Stimulated activated CD8-positive, alpha-beta memory T cell treated with anti-CD3 and anti-CD28 coated beads, Interleukin-15, amount 100 ng/mL, for 48 hours (primary cell): ENCODE measurements at places on chromosomes 1 and 21.

DNA sequence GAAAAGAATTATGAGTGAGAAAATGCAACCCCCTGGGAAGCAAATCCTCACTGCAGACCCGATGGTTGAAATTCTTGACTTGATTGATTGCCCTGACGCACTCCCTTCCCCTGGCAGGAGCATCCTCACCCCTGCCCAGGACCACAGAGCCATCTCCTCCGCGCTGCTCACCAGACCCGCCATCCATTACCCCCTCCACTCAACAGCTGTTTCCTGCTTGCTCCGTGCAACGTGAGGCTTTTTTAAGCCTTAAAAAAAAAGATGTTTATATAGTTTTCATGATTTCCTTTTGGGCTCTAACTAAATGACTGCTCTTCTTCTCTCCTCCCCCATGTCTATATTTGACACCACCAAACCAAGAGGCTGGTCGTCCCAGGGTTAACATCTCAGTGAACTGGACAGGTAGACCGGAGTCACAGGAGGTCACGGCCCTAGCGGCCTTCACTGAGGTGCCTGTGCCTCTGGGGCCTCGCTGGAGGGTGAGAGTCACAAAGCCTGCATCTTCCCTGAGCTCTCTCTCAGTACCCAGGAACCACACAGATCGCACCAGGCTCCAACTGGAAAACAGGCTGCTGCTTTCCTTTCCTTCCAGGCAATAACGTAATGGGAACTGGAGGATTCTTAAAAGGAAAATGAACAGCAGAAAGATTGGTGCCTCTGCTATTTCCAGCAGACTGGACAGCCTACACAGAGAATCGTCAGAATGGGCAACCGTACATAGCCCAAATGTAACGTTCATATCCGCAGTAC lies 49.8 kb downstream of the ZBTB18 start:
- DNase-seq, result no peak

DNA sequence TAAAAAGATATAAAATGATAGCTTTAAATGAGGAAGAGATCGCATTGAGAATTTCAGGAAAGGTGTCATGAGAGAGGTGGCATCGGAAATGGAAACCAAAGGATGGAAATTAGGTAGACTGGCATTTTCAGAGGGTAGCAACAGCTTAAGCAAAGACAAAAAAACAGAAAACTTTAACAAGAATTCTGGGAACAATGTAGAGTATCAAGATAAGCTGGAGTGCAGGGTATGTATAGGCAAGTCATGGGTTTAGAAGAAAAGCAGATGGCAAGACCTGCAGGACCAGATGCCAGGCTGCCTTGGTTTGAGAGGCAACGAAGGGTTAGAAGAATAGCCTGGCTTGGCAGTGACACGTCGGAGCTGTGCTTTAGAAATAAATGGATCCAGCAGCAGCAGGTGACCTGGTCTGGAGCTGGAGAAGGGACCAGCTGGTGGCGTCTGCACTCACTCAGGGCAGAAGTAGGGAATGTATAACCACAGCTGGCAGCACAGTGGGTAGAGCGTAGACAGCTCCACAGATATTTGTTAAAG lies 149.4 kb upstream of the TIAM1 start:
- DNase-seq, result no peak

GRCh38 chr21:42414928-42415769 lies 11.4 kb downstream of the UBASH3A start:
- peak; percentile 93 for DNase-seq

DNA sequence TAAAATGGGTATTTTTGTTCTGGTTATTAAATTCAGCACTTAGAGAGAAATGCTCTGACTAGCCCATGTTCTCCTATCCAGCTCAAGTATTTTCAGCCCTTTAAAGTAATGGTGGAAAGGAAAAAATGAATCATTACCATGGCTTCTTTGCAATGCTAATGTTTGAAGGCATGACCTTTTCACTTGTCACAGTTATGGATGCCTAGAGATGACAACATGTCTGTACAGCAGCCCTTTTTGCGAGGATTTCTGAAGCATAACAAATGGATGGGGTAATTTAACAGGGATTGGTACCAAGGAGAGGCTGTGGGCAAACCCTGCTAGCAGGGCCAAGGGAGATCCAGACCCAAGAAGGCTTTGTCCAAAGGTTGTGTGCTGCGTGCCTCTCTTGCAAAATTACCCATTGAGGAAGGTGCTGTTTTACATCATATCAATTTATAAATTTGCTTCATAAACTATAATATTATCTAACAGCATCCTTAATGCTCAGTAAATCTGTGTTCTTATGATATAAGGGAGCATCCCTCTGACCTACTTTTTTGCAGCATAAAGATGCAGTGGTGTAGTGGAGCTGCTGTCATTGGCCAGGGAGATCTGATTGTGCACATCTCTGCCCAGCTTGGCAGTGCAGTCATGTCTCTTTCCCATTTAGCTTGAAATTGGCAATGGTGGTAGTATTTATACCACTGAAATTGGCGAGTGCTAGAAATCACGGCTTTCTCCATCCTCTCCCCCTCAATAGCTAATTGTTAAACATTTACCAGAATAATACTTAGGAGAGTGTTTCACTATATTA lies 327.1 kb downstream of the PCP4 start:
- no peak for DNase-seq

DNA sequence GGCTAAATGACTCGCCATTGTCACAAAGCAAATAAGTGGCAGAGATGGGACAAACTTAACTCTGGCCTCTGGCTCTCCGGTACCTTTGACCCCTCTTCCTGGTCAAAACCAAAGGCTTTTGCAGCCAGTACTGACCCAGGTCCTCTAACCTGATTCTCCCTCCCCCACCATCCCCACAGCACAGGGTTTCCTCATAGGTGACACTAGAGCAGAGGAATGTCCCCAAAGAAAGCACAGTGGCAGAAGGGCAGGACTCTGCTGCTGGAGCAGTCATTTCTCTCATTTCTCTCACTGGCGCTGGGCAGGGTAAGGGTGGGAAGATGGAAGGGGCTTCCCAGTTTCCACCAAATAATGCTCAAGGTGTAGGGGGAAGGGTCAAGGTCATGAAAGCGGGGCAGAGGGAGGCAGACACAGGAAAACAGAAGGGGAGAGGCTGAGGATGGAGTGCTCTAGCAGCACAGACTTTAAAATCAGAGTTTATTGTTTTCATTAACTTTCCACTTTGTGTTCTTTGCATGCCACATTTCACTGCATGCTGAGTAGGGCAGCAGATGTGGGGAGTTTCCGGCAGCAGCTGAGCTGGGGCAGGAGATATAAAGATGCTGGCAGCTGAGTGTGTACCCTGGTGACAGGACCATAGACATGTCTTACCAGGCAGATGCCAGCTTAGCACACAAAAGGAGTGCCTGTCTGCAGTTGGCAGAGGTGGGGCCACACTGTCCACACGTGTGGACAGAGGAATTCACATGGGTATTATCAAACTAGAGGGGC lies 80.5 kb downstream of the FAM78B start:
- no peak for DNase-seq

DNA sequence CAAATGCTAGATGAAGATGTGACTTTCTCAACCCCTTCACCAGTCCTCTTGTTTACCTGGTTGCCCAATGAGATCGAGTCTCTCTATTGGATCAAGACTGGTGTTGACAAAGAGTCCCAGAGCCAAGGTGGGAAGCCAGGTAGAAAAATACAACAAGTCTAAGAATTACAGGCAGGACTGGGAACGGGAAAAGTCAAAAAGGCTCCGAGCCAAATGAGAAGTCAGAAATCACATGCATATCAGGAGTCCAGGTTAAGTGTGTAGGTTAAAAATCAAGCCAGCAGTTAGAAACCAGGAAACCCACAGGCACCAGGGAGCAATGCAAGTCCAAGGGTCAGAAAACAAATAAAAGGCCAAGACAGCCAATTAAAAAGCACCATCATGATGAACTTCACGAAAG lies 27.4 kb upstream of the DUSP23 start:
- DNase-seq, result no peak

DNA sequence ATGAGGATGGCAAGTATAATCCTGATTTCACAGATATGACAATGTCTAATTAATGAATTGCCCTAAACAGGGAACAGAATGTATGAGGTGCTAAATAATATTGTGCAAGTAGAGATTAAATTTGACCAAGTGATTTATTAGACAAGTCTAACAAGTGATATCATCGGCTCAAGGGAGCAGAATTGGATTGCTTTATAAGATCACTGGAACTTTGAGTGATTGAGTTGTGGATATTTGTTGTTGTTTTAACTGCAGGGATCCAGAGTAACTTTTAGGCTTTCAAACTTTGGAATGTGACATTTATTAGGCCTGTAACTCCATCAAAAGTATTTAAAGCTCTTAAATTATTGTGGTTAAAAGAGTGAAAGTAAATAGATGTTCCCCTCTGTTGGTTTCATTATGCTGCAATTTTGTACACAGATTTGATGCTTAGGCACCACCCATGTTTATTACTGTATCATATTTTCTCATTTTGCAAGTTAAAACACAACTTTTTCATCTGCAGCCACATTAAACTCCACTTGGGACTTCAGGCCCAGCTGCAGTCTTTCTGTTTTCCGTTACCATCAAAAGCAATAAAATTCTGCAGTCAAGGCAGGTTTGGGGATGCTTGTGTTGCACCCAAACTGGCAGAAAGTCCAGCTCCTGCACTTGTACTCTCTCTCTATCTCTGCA lies 206.6 kb downstream of the HLX start:
- no peak for DNase-seq

DNA sequence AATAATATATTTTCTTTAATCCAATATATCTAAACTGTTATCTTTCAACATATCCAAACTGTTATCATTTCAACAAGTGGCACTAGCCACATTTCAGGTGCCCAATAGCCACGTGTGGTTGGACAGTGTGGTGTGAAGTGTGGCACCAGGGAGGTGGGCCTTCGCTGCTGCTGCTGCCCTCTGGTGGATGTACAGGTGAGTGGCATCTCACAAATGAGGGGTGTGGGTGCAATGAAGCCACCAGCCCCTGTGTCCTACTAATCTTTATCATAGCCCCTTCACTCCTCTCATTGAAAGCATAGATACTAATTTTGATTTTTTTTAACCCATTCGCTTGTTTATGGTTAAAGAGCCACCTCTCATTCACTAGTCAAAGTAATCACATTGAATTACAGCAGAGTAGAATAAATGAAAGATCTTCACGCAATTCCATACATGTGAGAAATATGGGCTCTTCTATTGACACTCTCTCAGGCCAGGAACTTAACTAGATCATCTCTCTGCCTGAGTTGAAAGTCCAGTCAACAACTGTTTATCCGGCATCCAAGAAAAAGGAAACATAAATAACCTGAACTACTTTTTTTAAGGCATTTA lies 499.2 kb downstream of the OMA1 start:
- DNase-seq, result no peak

DNA sequence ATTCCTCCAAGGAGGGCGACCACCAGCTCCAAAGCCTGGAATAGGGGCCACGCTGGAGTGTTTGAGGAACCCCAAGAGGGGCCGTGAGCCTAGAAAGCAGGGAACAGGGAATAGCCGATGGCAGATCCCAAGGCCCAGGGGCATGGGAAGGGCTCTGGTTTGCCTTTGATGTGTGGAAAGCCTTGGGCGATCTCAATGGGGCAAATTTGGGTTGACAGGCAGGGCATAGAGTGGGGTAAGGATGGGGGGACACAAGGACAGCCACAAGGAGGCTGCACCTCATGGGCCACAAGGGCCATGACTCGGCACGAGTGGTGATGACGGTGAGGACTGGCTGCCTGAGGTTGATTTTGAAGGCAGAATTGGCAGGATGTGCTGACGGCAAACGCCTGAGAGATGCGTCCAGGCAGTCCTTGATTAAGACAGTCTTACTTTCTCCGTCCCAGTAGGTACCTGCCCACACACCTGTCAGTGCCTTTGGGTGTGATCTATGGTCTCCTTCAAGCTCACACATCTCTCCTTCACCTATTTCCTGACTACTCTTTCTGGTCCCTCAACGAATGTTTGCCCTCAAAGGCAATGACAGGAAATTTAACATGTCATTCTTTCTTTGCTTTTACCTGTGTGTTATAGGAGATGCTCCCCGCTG lies 2.0 kb upstream of the TMPRSS3 start:
- DNase-seq, result no peak

- DNase-seq, result no peak
Observed at GRCh38 chr1:36717431-36717830, 234.7 kb upstream of the CSF3R start.

- DNase-seq, result no peak
Observed at GRCh38 chr1:157154940-157155514, 16.8 kb upstream of the ETV3 start.

- no peak for DNase-seq
Observed at GRCh38 chr1:154749078-154749760, 120.9 kb downstream of the KCNN3 start.

- no peak for DNase-seq
Observed at GRCh38 chr1:21896652-21897532, 40.2 kb downstream of the HSPG2 start.
